AG09309 (cell line): ENCODE measurements at places on chromosomes 13 and 19.

DNA sequence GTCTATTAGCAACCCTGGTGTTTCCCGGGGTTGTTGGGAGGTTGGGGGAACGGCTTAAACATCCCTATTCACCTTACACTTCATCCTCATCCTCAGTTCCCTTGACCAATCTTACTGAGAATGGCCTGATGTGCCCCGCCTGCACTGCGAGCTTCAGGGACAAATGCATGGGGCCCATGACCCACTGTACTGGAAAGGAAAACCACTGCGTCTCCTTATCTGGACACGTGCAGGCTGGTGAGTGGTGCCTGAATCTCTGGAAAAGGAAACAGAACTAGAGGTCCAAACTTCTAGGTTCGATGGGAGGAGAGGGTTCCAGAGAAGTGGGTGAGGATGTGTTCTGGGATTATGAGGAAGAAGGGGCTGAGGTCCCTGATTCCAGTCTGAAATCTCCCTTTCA lies 5.9 kb downstream of the PINLYP start:
- DNase-seq: no peak

DNA sequence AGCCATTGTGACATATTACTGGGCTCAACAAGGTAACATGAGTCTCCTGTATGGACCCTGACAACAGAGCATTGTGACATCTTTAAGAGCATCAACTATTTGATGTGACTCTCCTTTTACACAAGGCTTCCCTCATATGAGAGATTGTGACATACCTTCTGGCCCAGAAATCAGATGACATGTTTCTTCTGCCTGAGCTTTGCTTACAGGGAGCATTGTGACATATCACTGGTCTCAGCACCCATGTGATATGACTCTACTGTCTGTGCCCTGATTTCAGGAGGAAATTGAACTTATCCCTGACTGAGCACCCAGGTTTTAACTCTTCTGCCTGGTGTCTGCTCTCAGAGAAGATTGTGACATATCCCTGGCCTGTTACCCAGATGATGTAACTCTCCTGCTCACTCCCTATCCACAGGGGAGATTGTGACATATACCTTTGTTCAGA lies 15.9 kb upstream of the ZNF681 start:
- DNase-seq: no peak

DNA sequence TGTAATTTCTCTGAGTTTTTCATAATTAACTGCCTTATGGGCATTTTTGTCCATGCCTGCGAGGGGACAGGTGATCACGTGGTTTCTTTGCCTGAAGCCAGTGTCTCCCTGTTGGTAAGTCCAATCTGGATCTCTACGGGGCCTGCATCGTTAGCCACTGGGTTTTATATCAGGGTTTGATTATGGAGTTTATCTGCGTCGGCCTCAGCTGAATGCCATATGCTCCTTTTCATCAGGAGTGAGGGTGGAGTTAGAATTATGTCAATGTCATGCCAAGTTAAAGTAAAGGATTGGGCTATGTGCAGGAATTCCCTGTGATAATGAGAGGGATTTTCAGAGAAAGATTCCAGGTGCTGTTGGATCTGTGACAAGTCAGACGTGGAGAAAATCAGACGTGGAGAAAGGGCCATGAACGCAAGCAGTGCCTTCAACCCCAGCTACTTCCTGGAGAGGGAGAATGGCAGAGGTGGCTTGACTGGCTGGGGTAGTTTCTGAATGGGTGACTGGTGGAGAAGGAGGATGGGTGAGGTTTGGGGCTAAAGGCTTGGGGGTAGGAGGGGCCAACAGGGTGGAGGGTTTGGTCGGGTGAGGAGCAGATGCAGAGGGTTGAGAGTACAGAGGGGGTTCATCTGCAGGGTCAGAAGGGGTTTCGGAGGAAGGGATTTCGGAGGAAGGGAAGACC lies 24.3 kb downstream of the TMEM255B start:
- DNase-seq: no peak

DNA sequence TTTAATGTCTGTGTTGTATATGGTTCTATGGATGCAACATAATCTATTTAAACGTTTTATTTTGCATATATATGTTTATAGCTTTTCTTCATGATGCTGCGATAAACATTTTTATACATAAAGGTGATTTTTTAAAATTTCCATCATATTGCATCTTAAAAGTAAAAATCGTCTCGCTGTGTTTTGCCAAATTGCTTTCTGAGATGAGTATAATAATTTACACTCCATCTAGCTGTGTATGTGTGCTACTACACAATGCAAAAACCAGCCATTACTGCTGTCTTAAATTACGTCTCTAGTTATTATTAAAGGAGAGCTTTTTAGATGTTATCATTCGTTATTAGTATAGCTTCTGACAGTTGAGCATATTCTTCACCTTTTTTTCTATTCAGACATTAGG lies 37.2 kb downstream of the METTL21C start:
- no peak for DNase-seq

- DNase-seq: no peak
Observed at GRCh38 chr13:80069374-80069773, 271.6 kb downstream of the SPRY2 start.

GRCh38 chr13:83943530-83944279 lies 61.4 kb upstream of the SLITRK1 start:
- DNase-seq: no peak

DNA sequence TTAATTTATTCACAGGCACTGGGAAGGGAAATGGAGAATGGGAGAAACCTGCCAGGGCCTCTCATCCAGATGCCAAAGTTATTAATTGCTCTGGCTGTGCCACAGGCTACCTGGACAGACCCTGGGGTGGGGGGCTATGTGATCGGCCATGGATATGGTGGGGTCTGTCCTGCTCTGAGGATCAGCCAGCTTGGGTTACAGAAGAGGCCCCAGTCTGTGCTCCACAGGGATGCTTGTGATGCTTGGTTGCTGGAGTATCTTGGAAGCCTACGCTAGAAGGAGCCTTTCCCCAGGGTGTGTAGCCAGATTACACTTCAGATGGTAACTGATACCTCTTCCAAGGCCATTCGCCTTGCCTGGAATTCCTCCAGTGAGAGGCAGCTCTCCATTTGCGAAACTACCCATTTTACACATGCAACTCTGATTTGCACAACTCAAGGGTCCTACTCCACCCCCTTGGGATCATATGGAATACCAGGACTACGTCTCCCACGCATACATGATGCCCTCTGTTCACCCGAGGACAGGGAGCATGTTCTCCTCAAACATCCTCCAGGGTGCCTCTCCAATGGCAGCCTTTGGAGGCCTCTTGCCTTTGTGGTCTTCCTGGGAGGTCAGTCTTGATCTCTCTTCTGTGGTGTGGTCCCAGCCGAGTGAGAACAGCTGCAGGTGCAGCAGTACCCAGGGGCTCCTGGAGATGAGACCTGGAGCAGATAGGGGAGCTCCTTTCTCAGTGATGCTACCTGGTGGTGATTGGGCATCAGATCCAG lies 186.6 kb upstream of the TSHZ3 start:
- DNase-seq: no peak

- DNase-seq: peak; percentile 72
Observed at GRCh38 chr13:35699825-35700510, 223.5 kb upstream of the MAB21L1 start.

- DNase-seq: no peak
Observed at GRCh38 chr19:56301155-56301554, 13.5 kb downstream of the ZSCAN5A start.

DNA sequence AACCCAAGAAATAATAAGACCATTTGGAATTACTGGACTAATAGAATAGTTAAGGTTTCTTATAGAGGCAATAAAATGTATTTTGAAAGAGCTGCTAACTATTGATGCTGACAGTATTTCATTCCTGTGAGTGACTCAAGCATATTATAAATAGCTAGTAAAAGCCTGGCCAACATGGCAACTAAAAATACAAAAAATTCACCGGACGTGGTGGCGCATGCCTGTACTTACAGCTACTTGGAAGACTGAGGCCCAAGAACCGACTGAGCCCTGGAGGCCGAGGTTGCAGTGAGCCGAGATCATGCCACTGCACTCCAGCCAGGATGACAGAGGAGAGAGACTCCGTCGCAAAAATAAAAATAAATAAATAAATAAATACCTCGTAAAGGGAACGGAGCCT lies 5.4 kb upstream of the ICAM3 start:
- peak; percentile 44 for DNase-seq

DNA sequence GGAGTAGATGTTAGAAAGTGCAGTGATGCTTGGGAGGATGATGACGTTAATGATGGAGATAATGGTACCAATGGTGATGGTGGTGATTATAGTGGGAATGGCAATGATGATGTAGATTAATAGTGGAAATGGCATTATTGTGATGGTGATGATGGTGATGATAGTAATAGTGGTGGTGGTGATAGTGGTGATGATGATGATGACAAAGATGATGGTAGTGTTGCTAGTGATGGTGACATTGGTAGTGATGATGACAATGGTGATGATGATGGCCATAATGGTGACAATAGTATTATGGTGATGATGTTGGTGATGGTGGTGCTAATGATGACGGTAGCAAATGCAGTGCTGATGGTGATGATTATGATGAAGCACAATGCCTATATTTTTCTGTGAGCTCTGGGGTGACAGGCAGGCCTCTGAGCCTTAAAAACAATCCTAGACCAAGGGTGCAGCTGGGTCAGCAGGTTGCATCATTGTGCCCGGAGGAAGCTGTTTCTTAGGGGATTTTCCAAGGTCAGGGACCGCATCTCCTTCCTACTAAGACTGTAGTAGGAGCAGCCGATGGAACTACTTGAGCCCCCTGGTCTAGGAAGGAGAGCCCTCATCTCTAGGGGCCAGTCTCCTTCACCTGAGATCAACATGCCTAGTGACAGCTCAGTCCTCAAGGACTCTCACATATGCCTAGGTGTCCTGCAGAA lies 7.8 kb downstream of the CEACAM18 start:
- DNase-seq: no peak

- no peak for DNase-seq
Observed at GRCh38 chr19:45779231-45780145, 2.8 kb downstream of the DMPK start.

DNA sequence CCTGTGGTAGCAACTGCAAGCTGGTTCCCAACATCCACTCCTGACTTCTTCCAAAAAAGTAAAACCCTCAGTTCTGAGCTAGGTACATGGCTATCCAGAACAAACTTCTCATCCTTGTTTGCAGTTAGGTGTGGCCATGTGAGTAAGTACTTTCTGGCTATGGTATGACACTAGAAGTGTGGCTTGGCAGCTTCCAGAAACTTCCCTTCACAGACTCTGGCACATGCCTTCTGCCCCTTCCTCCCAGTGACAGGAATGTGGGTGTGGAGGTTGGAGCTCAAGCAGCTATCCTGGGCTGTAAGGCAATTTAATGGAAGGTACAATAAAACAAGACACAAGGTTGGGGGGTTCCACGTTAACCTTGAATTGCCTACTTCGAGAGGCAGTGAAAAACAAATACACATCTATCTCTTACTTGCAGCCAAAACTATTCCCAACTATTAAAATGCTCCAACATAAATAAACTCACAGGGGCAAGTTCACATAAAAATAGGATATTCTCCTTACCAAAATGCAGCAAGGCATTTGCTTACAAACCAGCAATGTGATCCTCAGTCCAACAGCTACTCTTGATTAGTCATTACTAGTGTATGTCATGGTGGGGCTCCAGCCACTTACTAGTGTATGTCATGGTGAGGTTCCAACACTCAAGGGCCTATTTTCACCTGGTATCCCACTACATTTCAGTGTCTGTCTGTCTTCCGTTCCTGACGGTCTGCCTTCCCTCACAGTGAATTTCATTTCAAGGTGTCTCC lies 3.1 kb downstream of the SMG9 start:
- DNase-seq: no peak

GRCh38 chr19:34135054-34135800 lies 37.1 kb upstream of the LSM14A start:
- no peak for DNase-seq

DNA sequence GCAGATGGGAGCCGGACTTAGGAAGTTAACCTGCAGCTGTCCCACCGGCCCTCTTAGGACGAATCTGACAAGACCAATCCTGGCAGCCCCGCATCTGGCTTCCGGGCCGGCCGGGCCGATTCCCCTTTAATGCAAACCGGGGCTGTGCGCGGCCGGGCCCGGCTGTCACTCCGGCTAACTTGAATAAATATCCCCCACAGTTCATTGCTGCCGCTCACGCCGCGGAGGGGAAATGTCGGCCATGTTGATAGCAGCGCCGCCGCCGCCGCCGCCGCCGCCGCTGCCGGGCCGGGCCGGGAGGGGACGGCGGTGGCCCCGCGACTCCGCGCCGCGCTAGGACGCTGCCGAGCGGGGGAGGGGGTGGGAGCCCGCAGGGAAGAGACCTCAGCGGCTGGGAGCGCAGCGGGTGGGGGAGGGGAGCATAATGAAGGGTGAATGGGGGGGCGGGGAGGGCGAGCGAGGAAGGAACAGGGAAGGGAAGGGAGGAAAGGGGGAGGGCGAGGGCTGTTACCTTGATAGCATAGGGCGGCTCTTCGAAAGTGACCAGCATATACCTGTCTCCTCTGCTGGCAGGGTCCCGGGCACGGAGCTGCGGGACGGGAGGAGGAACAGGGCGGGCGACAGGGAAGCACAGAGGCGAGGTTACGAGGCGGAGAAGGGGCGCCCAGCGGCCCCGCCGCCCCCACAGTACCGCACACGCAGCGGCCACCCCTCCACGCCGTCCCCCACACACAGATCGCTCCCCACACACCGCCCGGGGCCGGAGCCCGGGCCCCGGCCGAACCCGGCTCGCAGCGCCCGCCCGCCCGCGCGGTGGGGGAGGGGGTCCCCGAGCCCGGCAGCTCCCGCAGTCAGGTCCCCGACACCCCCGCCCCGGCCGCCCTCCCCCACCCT lies 1.1 kb downstream of the INTS6 start:
- DNase-seq: no peak

GRCh38 chr19:49348305-49349189 lies 13.3 kb downstream of the CD37 start:
- no peak for DNase-seq

GRCh38 chr19:2424686-2425621 lies 2.4 kb downstream of the TIMM13 start:
- peak; percentile 14 for DNase-seq

GRCh38 chr19:3818466-3818865 lies 32.3 kb upstream of the MATK start:
- peak; percentile 13 for DNase-seq

GRCh38 chr19:44529536-44529935 lies at the start of gene CEACAM20:
Gene CEACAM20, minus strand, starts transcription at chr19:44529675. Its CDS starts 166 bp downstream, at chr19:44529509.
- no peak for DNase-seq

DNA sequence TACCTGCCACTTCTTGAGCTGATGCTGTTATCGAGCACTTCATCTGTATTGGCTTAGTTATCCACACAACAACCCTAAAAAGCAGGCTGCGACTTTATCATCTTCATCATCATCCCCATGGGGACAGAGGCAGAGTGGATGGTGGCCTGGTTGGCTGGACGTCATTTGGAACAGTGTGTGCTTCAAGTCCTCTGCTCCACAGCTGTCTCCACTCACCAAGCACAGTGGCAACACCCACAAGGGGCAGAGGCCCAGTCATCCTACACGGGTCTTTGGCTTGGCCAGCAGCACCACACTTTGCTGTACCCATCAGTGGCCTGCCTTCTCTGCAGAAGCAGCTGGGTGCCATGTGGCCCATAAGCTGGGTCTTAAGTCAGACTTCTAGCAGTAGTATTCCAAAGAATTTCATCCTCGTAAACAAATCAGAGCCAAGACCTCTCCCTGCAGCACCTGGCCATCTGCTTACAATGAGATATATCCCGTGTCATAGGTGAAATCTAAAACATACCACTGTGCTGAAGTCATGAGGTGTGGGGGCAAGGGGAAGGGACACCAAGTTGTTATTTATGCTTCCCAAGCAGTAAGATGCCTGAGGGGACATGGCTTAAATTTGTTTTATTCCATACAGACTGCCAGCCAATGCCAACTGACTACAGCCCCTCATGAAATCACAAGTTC lies 47.9 kb upstream of the EPHX3 start:
- DNase-seq: no peak
